ENCODE measurements at places on chromosomes 11 and 22. TPM values are rescaled to one million over a fixed set of nuclear protein-coding genes. Genes with fewer than 3 reads are reported as not detected.

TNNT3 gene
- total RNA-seq = 0.41 TPM

MS4A8 gene
- not detected for total RNA-seq

CLDN5 gene
- 0.18 TPM for total RNA-seq

FOLR1 gene
- total RNA-seq = not detected

LDLRAD3 gene
- total RNA-seq = 28.1 TPM

SHISA8 gene
- total RNA-seq = 0.62 TPM

OR5A2 gene
- not detected for total RNA-seq

UPK3A gene
- not detected for total RNA-seq

OR10D3 gene
- total RNA-seq = not detected

OR52I2 gene
- not detected for total RNA-seq

APIP gene
- 42.6 TPM for total RNA-seq

TUB gene
- total RNA-seq = 4.3 TPM
